Esophagus squamous epithelium (tissue), 5 donors: ENCODE measurements at places on chromosomes 7 and 10.

DNA sequence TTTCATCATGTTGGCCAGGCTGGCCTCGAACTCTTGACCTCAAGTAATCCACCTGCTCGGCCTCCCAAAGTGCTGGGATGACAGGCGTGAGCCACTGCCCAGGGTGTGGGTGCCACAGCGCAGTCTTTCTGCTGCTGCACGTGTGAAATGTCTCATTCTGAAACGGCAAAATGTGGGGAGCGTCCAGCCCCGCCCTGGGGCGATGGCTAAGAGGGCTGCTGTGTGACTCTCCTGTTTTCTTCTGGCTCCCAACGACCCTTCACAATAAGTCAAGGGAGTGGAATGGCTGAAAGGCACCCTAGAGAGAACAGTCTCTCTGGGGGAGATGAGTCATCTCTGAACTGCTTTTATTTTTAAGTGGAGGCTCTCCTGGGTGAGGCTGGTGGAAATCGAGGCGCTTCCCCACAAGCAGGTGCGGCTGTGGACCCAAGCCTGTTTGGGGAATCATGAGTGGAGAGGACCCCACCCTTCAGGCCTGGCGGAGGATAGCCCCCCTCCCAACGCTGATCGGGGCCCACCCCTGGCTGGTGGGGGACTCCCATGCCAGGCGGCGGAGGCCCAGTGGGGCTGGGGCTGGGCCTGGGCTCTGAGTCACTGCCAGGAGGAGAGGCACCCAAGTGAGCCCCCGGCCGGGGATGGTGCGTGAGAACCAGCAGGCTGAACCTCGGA is 18.0 kb downstream of the ADAP1 start:
- DNase-seq = no peak

GRCh38 chr7:38756521-38756920 is 125.3 kb upstream of the AMPH start:
- DNase-seq = no peak

DNA sequence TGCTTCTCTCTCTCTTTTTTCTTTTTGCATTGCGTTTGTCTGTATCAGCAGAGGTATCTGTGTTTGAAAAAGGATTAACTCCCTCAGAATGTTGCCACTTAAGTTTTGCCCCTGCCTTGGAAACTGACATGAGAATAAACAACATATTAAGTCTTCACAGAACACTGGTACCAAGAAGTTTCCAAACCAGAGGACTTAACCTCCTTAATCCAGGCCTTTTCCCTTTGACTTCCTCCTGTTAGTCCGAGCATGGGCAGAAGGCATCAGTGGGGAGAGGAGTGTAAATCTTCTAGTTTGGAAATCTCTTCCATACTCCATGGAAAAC is 681.4 kb downstream of the LRMDA start:
- no peak for DNase-seq

DNA sequence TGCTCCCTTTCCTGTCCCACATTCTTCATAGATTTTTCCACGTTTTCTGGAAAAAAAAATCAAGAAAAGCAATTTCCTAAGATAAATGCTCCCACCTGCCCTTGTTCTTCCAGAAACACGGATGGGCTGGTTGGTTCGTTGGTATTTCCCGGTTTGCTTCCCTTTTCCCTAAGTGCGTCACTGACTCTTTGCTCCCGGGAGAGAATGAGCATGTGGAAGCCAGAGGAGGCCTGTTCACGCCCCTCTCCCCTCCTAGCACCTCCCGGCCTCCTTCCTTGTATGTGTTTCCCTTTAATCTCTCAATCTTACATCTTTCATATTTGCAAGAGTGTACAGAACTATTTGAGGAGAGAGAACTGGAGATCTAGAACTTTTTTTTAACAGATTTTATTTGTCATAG is 442.0 kb downstream of the GFRA1 start:
- no peak for DNase-seq

GRCh38 chr10:22666287-22667092 is 47.9 kb downstream of the PIP4K2A start:
- no peak for DNase-seq

- DNase-seq = no peak
These were observed 17.8 kb downstream of the ENO4 start for GRCh38 chr10:116866987-116867595.
